Fibroblast of the aortic adventitia (primary cell): ENCODE measurements at places on chromosomes 7 and 10. TPM values are rescaled to one million over a fixed set of nuclear protein-coding genes. Genes with fewer than 3 reads are reported as not detected.

GRCh38 chr7:18637516-18637915, 142.0 kb downstream of the HDAC9 start:
- no peak for DNase-seq

Gene UCN3
- not detected in 2 replicates for total RNA-seq

Gene HOXA11
- not detected in 2 replicates for total RNA-seq

- no peak for DNase-seq
These were observed 28.7 kb downstream of the ADGRA1 start for GRCh38 chr10:133116455-133116854.

DNA sequence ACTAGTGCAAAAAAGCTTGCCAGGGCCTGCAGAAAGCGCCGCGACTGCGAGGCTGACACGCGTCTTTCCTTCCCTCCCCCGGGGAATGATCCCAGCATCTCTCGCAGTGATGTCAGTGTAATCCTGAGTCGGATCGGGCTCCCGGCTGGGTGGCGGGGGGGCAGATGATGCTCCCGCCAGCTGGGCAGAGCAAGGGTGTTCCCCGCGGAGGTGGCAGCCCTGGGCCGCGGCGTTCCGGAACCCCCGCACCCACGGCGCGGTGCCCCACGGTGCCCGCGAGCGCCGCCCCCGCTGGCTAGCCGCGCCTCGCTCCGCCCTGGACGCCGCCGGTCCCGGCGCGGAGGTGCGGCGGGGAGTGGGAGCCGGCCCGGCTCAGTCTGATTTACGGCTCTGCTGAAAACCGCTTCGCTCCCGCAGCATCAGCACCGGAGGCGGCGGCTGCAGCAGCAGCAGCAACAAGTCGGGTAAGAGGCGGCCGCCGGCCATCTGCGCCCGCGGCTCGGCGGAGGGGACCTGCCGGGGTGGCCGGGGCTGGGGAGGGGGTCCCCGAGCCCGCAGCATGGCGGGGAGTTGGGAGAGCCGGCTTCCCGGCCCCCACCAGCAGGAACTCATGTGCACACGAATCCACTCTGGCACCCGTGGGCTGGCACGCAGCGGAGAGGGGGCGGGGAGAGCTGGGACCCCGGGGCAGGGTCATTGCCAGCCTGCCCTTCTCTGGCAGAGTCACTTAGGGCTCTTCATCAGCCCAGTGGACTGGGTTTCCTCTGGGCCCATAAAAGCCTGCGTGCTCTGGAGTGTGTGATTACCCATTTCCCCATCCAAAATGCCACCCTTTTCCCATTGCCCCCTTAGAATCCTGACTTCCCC, at the start of gene ZNF365:
ZNF365 (plus strand) TSS at position 375 of the 867 bp plus-strand sequence. CDS start 1,825 bp downstream, outside the sequence.
- DNase-seq = peak; percentile 45

- DNase-seq = no peak
These were observed 1.8 kb downstream of the PPIF start for GRCh38 chr10:79349072-79349491.

GRCh38 chr10:87101996-87102395, 7.0 kb downstream of the SHLD2 start:
- no peak for DNase-seq

DNA sequence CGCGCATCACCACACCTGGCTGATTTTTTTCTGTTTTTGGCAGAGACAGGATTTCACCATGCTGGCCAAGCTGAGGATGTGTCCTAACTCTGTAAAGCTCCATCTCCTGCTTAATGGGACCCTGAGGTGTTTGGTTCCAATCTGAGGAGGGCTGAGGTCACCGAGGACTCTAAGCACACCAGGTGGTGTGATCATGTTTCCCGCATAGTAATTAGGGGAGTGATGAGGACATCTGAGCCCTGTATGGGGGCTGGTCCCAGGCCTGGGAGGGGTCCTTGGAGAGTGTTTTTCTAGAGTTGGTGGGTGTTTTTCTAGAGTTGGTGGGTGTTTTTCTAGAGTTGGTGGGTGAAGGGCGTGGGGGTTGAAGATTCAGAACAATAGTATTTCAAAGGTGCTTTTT, 3.0 kb upstream of the ABHD11 start:
- DNase-seq = no peak

Gene ZFAND2A
- 14.6 and 16.6 TPM in 2 replicates for total RNA-seq

Gene H2BK1
- total RNA-seq = not detected in 2 replicates

Gene ZNF727
- 0.57 TPM in 1 of 2 replicates, not detected in the other for total RNA-seq
